NCI-H1436 treated with DMSO at 0.1 percent for 48 hours (cell line): ENCODE measurements at places on chromosomes 7 and 10.

DNA sequence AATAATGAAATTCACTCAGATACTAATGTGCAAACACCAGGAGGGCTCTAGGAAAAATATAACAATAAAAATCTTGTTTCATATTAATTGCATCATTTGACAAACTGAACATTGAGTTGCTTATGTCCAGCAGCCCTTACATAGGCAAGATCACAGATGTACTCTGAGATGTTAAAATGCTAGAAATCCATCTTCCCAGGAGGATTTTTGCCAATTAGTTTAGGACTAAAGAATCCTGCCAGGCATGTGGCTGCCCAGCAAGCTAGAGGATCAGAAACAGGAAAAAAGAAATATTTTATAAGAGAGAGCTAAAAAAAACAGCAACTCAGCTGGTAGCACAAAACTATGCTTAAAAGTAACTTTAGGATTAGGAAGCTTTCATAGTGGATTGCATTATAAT lies 407.8 kb downstream of the NXPH1 start:
- DNase-seq: no peak

DNA sequence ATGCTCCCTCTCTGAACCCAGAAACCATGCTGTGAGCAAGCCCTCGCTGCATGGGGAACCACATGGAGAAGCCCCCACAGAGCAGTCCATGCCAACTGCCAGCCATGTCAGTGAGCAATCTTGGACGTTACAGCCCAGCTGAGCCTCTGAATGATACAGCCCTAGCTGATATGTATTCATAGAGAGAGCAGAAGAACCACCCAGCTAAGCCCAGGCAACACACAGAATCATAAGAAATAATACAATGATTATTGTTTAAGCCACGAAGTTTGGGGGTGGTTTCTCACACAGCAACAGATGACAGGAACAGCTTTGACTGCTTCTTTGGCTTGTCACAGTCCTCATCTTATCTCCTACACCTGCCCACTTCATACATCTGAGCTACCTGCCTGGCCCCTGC lies 32.5 kb upstream of the CARD11 start:
- DNase-seq: no peak

DNA sequence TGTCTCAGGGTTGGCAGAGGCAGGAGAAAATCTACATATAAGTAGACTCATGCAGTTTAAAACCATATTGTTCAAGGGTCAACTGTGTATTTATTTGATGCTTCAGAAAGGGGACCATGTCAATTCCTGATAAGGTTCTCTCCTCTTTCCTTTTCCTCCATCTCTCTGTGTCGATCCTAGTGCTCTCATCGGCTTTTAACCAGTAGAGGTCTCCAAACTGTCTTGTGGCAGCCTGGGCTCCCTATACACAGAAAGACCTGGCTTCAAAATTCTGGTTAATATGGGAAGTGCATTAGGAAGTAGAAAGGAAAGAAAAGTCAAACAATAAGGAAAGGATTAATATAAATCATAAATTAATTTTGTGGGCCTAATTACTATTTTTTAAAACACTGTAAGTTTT lies 304.4 kb upstream of the C7orf33 start:
- DNase-seq: no peak

- DNase-seq: no peak
These were observed 298.1 kb upstream of the NEBL start for GRCh38 chr10:21195252-21195651.

DNA sequence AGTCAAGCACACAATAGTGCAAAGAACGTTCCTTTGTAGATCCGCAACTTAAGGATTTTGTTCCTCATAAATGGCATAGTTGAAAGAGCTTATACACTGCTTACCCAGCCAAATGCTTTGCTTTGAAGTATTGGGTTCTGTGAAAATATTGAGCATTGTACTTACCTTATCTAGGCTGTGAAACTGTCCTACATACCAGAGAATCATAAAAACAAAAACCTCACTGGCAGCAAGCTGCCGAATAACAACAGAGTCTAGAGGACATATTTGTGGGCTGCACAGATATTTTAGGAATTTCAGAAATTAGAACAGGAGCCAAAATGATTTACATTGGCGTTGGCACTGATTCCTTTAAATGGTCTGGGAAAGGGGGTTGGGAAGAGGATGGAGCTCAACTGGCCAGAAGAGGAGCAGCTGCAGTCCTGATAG lies 174.8 kb downstream of the RTKN2 start:
- no peak for DNase-seq

- DNase-seq: no peak
These were observed 128.1 kb downstream of the BAMBI start for GRCh38 chr10:28805390-28805789.

- DNase-seq: no peak
These were observed 825.2 kb downstream of the REEP3 start for GRCh38 chr10:64346389-64346788.

GRCh38 chr7:130901209-130901783 lies 167.3 kb upstream of the KLF14 start:
- no peak for DNase-seq

GRCh38 chr10:48782386-48782785 lies 97.7 kb downstream of the WDFY4 start:
- DNase-seq: no peak

- DNase-seq: no peak
These were observed 348.9 kb downstream of the ARL4A start for GRCh38 chr7:13036256-13036780.

GRCh38 chr10:64813391-64813790 lies 1292.2 kb downstream of the REEP3 start:
- no peak for DNase-seq

GRCh38 chr10:70596110-70596798 lies 6.3 kb downstream of the PRF1 start:
- DNase-seq: no peak

- DNase-seq: no peak
These were observed 4.1 kb downstream of the LAMB1 start for GRCh38 chr7:107998660-107999480.

GRCh38 chr7:80449836-80450235 lies 62.0 kb downstream of the GNAT3 start:
- DNase-seq: no peak

DNA sequence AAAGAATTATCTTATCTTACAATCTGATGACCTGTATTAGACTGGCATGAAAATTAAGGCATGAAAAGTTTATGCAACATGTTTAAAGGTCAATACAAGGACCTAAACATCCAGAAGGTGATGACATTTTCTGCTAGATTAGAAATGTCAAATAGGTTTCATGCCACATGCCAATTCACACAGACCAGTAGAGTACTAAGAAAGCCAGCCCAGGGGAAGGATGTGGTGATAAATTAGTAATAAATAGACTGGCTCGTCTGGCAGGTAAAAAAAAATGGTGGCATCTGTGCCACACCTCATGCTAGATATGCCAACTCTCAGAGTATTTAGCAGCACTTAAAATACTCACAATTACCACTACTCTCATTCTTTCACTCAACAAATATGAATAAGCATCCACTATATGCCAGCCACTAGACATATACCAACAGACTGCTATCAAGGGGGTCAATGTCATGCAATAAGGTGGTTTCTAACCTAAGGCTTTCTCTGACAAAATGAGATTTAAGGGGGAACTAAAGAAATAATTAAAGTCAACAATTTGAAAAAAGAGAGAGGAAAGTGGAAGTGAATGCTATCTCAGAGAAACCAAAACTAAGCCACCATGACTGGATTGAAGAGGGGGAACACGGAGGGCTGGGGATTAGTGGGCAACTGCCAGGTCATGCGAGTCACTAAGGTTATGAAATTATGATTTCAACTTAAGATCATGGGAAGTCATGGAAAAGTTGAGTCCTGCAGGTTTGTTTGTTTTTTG lies 83.5 kb downstream of the SGMS1 start:
- DNase-seq: no peak

DNA sequence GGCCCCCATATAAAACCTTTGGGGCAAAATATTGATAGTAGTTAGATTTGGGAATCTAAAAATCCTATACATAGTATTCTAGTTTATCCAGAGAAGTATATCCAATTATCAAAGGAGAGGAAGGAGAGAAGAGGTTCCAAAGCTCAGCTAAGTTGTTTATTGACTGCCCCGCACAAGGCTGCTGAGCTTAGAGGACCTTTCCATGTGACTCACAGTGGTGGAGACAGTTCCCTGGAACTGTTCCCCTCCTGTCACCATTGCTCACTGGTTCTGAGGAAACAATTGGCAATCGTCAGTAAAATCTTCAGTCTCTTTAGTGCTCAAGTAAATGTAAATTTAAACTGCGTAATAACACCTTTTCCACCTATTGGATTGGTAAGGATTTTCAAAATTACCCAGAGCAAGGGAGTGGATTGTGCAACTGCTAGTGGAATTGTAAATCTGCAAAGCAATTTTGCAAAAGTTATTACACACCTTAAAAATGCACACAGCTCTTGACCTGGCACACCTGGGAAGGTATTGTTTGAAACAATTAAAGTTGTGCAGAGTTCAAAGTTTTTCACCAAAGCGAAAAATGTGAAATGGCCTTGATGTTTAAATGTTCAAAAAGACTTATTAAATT lies 63.1 kb downstream of the EEPD1 start:
- DNase-seq: no peak

GRCh38 chr7:92830532-92831110 lies 5.8 kb downstream of the CDK6 start:
- DNase-seq: no peak

- DNase-seq: no peak
These were observed 76.5 kb upstream of the FGL2 start for GRCh38 chr7:77276120-77276519.

GRCh38 chr7:32074787-32075585 lies 4.8 kb upstream of the PDE1C start:
- DNase-seq: no peak

DNA sequence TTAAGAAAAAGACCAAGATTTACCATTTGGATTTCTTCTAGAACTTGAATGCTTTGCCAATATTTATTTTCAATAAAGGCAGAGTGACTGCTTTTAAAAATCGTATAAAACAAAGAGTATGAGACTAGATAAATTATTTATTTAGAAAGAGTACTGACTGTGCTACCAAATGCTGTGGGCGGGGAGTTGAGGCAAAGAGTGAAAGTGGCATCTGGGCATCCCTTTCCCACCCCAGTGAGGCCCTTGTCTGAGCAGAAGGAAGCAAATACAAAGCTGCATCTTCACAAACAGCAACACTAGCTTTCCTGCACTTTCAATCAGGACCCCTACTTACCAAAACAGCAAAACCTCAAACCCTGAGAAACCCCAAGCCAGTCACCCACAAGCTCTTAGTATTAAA lies 34.9 kb downstream of the ITGB1 start:
- DNase-seq: no peak

DNA sequence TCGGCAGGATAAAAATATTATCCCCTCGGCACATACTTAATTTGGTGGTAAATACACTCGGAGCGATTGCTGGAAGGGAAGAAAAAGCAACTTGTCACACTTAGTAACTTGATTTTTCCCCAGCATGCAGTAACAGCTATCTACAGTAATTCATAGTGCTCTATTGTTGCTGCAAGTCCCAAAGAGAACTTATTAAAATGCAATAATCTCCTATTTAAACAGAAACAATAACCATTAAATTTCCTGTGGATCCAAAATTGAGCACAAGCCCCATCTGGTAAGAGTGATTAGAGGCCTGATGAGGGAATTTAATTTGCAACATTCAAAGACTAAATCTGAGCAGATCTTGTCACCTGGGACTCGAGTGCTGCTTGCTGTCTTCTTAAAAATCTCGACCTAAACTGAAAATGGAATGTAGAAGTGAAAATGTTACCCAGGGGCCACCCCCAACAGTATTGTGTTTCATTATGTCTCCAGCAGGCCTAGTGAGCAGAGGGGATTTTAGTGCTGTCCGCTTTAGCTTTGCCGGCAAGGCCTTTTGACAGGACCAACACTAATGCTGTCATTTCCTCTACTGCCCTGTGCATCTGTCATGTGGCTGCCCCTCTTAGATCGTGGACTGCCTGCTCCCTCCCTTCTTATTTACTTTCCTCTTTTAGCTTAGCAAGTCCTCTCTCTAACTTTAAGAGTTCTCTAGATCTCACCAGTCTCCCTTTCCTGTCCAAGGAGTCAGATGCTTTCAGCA lies 639.7 kb downstream of the AUTS2 start:
- no peak for DNase-seq

DNA sequence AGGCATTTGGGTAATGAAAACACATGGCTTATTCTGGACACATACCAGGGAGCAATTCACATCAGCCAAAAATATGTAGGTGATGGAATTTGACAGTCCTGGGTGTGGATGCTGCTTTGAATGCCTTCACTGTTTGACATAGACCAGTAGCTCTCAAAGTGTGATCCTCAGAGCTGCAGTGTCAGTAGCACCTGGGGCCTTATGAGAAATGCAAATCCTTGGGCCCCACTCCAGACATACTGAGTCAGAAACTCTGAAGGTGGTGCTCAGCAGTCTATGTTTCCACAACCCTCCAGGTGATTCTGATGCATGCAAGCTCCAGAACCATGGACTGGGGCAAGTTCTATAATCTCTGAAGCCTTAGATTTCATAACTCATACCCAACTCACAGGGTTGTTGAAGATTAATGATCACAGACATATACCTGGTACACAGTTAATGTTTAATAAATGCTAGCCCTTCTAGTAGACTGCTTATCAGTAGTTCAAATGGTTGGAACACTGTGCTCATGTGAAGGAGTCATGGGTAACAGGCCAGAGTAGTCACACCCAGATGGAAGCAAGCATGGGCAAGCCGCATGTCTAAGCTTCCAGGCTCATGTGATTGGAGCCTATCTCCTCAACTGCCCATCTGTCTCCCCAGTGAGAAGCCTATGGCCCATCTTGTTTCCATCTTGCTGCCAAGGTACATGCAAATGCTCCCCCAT lies 715.7 kb downstream of the GRID1 start:
- DNase-seq: no peak

- no peak for DNase-seq
These were observed 18.5 kb upstream of the ERLIN1 start for GRCh38 chr10:100204370-100204769.

DNA sequence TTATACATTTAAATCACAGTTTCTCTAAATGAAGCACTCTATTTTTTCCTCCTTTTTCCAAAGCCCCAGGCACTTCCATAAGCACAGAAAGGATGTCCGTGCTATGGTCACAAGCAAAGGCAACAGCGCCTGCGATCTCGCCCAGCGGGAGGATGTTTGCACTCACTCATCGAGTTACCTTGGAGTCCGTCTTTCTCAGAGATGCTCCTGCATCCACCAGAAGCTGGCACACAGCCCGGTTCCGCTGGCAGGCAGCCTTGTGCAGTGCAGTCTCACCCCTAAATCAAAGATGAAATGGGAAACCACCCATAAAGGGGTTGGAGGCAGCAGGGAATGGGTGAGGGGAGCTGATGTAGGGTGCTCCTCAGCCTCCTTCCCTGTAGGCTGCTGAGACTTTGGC lies 51.9 kb upstream of the PTN start:
- DNase-seq: no peak

DNA sequence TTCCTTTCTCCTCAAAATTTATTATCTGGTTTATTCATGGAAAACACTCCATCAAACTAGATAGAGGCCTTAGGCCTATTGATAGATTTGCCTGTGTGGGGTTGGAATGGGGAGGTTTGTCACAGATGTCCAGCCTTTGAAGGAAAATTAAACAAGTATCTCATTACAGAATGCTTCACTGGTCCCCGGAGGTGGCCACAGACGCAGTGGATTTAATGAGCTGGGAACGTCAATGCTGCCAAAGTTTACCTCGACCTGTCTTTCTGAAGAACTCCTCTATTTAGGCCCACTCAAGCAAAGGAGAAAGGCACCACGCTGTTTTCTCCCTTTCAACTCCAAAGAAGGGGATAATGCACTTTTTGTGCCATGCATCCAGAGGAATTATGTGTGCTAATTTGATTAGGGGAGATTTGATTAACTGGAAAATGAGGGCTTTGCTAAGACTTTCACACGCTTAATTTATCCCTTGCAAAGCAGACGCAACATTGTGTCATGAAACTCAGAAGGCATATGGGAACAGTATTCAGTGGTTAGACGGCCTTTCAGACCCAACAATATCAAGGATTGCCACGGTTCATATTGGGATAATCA lies 558.8 kb upstream of the GALNT17 start:
- no peak for DNase-seq
